H7 (cell line): ENCODE measurements at places on chromosomes 13 and 19. TPM values are rescaled to one million over a fixed set of nuclear protein-coding genes. Genes with fewer than 3 reads are reported as not detected.

DNA sequence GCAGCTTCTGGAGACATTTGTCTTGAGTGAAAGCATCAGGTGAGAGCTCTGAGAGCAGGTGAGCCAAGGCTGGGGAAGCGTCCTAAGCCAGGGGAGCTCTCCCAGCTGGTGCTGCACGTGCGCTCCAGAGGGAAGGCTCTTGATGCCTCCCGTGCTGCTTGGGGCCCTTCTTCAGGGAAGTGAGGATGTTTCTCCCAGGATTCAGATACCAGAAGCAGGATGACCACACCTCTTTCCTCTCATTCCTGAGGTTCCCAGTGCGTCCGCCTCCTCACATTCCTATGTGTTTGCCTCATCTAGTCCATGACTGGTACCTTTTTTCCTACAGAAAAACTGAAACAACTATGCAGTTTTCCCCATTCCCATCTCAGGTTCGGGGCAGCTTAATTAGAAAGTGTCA is 231.0 kb upstream of the IRS2 start:
- DNase-seq: peak; percentile 26

GRCh38 chr13:102679449-102680132 is 15.3 kb downstream of the METTL21C start:
- no peak for DNase-seq

- no peak for DNase-seq
Measured at GRCh38 chr13:42751693-42752092, 29.7 kb upstream of the FAM216B start.

- peak; percentile 60 for DNase-seq
Measured at GRCh38 chr13:50133358-50133953, 118.2 kb downstream of the KCNRG start.

- peak; percentile 72 for DNase-seq
Measured at GRCh38 chr19:18637673-18638630, 1.1 kb downstream of the KLHL26 start.

DNA sequence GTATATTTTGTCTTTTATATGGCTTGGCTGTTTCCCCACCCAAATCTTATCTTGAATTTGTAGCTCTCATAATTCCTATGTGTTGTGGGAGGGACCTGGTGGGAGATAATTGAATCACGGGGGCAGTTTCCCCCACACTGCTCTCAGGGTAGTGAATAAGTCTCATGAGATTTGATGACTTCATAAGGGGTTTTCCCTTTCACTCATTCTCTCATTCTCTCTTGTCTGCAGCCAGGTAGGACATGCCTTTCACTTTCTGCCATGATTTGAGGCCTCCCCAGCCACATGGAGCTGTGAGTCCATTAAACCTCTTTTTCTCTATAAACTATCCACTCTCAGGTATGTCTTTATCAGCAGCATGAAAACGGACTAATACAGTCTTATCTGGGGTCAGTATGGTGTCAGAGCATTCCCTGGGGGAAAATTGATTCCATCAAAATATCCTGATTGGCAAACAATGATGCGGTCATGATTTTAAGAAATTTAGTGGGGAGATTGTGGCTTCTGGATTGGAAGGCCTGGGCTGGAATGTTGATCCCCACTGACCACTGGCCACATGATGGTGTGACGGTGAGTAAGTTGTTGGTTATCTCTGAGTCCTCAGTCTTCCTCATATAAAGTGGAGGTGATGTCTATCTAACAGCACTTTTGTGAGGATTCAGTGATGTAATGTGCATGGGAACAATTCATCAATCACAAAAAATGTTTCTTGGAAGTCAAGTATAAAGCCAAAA is 27.5 kb upstream of the ANKRD10 start:
- DNase-seq: no peak

DNA sequence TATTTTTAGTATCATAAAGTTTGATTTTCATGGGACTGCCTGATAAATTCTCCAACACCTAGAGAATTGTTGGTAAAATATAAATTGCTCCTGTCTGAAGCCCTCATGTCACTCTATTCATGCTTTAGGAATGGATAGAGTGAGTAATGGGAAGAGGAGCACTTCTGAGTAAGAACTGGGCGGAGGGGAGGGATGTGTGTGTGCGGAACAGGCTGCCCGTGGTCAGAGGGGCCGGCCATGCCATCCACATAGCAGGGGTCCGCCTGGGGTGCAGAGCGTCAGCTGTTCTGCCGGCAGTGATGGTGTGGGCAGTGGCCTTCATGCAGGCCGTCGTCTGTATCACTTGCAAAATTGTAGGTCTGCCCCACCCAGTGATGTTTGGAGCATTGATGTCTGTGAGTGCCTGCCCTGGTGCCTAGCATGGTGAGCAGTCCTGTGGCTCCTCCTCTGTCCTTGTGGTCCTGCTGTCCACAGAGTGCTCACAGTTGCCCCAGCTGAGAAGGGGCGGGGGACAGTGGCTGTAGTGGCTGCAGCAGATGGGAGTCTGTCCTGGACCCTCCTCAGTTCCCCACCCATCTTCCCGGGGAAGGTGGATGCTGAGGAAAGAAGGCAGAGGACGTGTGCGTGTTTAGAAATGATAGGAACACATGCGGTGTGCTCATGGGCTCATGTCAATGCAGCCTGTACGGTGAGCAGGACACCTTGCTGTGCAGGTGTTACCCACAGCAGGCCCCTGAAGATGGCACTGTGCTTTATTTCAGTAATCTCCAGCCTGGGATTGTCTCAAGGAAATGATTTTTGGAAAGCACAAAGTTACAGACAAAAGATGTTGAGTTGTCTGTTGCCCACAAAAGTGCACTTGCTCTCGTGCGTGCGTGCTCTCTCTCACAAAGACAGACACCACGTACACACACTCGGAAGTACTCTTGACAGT is 49.4 kb upstream of the TEX29 start:
- no peak for DNase-seq

VSTM1 gene
- total RNA-seq: not detected in 2 replicates

NLRP12 gene
- 12.7 and 16.1 TPM in 2 replicates for total RNA-seq

CNN1 gene
- total RNA-seq: 24.1 and 26.7 TPM in 2 replicates

CCDC194 gene
- total RNA-seq: 0.42 and 1.5 TPM in 2 replicates
